Progenitor cell of endocrine pancreas (in vitro differentiated cells): ENCODE measurements at places on chromosomes 2 and 18.

GRCh38 chr2:221931251-221931991, 359.3 kb upstream of the EPHA4 start:
- no peak overlapping the region for H3K27ac ChIP-seq
- no peaks in the 10 kb centered on the region for H3K27me3 ChIP-seq
- H3K4me3 ChIP-seq: no peak overlapping the region
- no peaks in the 10 kb centered on the region for H3K36me3 ChIP-seq

DNA sequence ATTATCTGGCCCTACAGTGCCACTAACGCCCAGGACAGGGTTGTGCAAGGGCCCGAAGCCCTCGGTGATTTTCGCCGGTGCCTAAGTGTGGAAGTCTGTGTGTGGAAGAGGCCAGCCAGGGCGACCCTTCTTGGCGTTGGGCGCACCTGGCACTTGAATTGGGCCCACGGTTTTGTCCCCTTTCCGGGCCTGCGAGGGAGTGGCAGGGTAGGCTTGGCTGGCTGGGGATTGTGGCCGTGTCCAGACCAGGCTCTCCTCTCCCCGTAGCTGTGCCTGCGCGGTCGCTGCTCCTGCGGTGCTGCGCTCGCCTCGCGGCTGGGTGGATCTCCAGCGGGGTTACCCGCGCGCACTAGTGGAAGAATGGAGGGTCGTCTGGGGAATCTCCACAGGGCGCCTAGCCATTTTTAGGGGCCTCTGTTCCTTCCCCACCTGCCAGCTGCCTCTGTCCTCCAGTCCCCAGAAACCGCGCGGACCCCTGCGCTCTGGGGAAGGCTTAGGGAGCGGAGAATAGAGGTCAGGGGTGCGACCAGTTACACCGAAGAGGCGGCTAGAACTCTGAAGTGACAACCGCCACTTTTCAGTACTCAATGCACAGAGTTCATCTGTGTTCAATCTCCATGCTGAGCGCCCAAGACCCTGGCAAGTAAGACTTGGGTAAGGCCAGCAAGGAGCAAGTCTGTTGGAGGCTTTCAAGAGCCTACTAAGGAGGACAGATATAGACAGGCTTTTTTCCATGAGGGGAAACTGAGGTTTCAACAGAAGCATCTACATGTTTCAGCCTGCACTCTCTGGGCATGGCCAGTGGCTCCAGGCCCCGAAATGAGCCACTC, 16.0 kb downstream of the EVX2 start:
- H3K4me3 ChIP-seq: no peak overlapping the region
- DNase-seq: no peak
- H3K27me3 ChIP-seq: peaks cover 91% of the 10 kb centered on the region

DNA sequence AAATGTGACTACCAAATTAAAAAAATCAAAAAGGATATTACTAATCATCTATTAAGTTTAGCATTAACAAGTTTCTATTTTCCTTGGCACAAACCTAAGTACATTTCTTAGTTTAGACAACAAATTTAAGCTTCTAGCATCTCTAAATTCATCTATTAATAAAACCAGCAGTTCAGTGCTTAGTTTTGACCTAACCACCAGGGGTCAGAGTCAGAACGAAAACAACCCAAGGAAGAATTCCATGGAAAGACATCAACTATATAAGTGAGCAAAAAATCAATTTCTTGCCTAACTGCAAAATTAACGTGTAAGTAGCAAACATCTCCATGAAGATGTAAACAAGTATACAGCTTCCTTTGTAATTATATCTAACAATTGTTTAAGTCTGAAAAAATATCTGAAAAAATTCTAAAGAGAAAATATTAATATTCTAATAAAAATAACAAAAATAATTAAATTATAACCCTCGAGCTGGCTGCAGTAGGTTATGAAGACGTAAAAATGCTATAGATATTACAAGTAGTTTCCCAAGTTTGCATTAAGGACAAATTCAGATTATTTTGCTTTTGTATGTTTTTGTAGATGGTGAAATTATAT, 83.7 kb downstream of the CERKL start:
- H3K27ac ChIP-seq: no peak overlapping the region
- no peak for DNase-seq
- H3K4me1 ChIP-seq: no peaks in the 10 kb centered on the region
- no peaks in the 10 kb centered on the region for H3K36me3 ChIP-seq
- H3K4me3 ChIP-seq: no peak overlapping the region
- H3K27me3 ChIP-seq: peaks cover 25% of the 10 kb centered on the region

- no peak overlapping the region for H3K27ac ChIP-seq
- H3K36me3 ChIP-seq: no peaks in the 10 kb centered on the region
- H3K27me3 ChIP-seq: no peaks in the 10 kb centered on the region
- no peak for DNase-seq
Observed at GRCh38 chr2:235286622-235287374, 207.0 kb upstream of the AGAP1 start.

DNA sequence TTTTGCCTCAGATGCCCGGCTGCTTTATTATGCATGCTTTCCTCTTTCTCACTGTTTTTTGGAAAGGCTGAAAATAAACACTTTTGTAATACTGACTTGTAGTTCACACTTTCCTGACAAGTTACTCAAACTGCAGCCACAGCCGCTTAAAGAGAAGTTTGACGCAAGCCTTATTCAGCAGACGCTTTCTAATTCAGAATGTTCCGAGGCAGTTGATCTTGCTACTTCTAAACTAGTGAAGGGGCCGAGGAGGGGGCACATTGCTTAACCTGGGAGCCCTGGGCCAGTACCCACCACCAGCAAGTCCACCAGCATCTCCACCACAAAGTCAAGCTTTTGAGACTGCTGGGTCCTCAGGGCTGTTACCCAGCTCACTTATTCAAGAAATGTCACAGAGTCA, 71.8 kb upstream of the SPRED2 start:
- H3K27me3 ChIP-seq: peaks cover 20% of the 10 kb centered on the region
- H3K4me1 ChIP-seq: peaks cover 5% of the 10 kb centered on the region
- peaks cover 2% of the 10 kb centered on the region for H3K36me3 ChIP-seq
- no peak for DNase-seq
- H3K27ac ChIP-seq: no peak overlapping the region
